Fibroblast of skin of right quadriceps (primary cell): ENCODE measurements at places on chromosomes 13 and 19.

GRCh38 chr13:32164622-32165268 is 133.2 kb downstream of the FRY start:
- peak; percentile 75 for DNase-seq

- DNase-seq, result no peak
These were observed 30.0 kb downstream of the MPHOSPH8 start for GRCh38 chr13:19663416-19663979.

GRCh38 chr13:112928972-112929782 is 39.8 kb upstream of the MCF2L start:
- DNase-seq, result peak; percentile 32

GRCh38 chr19:40598121-40598917 is 2.9 kb upstream of the LTBP4 start:
- peak; percentile 90 for DNase-seq

GRCh38 chr19:57686727-57687126 is 5.0 kb downstream of the ZNF551 start:
- DNase-seq, result no peak
